ENCODE measurements at places on chromosomes 2 and 18. TPM values are rescaled to one million over a fixed set of nuclear protein-coding genes. Genes with fewer than 3 reads are reported as not detected.

- no peak for DNase-seq
Observed at GRCh38 chr2:193373120-193373519, 1178.4 kb upstream of the TMEFF2 start.

The SPP2 gene
- total RNA-seq: not detected

- DNase-seq: no peak
Observed at GRCh38 chr18:24802456-24802855, 342.0 kb downstream of the HRH4 start.

GRCh38 chr2:16218625-16219024 lies 278.3 kb downstream of the MYCN start:
- DNase-seq: no peak

DNA sequence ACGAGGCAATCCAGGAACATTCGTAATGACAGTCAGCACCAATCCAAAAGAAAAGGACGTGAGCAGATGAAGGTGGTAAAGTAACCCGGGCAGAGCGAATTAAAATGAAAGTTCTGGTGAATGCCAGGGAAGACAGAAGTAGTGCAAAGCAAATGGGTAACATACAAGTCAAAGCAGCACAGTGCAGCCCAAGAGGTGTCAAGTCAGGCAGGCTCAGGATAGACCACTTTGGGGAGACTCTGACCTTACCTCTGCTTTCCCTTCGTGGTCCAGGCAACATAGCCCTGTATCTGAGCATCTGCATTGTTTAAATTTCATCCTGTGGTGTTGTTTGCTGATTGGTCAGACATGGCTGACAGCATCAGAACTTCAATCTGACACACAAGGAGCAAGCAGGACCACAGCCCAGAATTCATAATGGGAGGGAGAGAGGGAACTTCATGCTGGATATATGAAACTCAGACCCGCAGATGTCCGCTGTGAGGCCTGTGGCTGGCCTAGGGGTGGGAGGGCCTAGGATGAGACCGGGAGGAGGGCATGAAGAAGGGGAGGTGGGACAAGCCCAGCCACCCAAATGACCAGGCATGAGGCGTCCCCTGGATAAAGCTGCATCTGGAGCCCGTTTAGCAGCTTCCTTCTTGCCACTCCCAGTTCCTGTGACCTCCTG lies 285.7 kb downstream of the TCF4 start:
- no peak for DNase-seq

GRCh38 chr2:26562811-26563645 lies 78.1 kb downstream of the CIB4 start:
- DNase-seq: no peak

- DNase-seq: no peak
Observed at GRCh38 chr2:105113616-105114291, 75.9 kb downstream of the MRPS9 start.

DNA sequence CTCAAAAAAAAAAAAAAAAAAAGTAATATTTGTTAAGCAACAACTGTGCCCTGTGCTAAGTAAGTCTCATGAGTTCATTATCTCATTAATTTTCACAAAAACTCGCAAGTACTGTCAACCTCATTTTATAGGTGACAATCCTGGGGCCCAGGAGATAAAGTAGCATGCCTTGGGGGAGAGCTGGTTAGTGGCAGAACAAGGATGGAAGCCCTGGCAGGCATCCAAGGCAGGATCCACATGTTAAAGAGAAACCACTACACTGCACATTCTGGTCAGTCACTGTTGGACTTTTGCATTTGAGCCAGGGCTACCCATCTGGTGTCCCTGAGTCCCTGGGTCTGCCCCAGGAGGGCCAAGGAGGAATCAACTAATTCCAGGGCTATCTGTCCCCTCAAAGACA lies 54.6 kb downstream of the ZFP36L2 start:
- no peak for DNase-seq

DNA sequence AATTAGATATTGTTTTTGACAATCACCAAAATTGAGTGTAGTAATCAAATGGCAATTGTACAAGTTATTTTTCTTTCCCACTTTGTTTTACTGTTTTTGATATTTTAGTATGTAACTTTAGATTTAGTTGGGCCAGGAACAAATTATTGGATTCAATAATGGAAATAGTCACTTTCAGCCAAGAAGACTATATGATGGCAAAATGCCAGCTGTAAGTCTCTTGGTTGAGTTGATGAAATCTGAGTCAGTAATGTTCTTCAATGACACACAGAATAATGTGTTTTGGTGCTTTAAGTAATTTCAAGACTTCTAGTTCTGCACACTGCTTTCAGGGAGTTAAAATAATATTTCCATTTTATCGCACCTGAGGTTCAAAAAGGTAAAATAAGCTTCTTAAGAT lies 2022.0 kb upstream of the CELF4 start:
- no peak for DNase-seq

The CYP26B1 gene
- 2.7 TPM for total RNA-seq

DNA sequence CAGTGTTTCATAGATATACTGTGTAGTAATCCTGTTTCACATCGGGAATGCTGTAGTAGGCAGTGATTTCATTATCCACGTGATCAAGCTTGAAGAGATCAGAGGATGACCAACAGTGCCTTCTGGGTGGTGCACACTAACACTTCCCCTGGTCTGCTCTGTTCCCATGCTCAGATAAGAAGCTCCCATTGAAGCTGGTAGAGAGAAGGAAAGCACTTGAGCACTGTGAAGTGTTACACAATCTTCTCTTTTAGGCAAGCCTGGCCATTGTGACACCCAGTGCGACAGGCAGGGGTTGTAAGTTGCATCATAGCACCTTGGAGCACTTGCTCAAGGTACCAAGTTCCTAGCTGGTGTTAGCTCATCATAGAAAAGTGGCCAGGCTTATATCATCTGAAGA lies 30.6 kb upstream of the GPD2 start:
- DNase-seq: peak; percentile 87

GRCh38 chr2:120206022-120206581 lies 17.1 kb downstream of the TMEM185B start:
- DNase-seq: no peak

The KIF3C gene
- total RNA-seq: 2.9 TPM

DNA sequence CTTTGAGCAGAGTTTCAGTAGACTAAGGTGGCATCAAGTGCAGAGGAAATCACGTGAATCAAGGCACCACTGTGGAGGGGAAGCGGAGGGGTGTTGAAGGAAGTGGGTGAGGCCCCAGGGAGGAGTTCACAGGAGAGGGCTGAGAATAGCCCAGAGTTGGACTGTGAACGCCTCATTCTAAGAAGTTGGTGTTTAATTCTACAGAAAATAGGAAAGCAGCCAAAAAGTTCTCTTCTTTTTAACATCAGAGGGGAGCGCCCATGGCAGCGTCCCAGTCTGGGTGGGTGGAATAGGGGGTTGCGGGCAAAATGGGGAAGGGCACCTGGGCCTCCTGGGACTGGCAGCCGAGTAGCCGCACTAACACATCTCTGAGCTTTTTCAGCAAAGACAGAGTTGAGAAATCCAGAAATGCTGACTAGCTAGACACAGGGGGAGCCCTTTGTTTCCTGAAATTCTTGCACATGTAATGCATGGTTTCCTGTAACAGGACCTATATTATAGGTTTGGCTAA lies 97.0 kb downstream of the NEB start:
- DNase-seq: no peak

The DNPEP gene
- total RNA-seq: 62.6 TPM

GRCh38 chr2:231184319-231184718 lies 14.1 kb upstream of the ARMC9 start:
- no peak for DNase-seq

The ME2 gene
- 42.9 TPM for total RNA-seq

The OR6B2 gene
- not detected for total RNA-seq

The TMEM131 gene
- 10.3 TPM for total RNA-seq

The SALL3 gene
- total RNA-seq: not detected

DNA sequence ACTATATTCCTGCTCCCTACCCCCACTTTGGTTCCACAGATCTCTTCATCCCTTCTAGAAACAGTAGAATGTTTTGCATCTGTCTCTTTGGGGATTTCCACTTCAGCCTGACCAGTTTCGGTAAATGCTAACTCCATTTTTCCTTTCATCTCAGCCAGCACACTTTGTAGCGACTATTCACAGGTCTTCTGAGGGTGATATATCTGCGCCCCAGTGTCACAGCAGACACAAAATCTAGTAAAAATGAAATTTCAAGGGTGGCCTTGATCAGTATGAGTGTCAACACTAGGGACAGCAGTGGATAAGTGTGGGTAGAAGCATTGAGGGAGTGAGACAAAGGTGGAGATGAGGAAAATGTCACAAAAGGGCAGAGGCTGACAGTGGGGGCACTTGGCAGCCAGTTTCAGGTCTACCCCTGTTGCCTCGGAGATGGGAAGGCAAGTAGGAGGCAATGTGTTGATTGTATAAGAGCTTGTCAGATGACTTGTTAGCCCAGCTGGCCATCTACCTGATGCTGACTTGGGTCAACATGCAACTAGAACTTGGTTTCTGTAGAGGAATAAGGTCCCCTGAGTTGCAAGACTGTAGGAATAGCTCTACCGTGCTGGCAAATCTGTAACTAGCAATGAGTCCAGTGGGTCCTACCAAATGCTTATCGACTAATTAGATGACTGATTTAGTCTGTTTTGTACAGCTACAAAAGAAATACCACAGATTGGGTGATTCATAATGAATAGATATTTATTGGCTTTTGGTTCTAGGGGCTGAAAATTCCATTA lies 60.7 kb downstream of the CXCR4 start:
- DNase-seq: no peak

- DNase-seq: no peak
Observed at GRCh38 chr18:7855671-7856070, 288.6 kb downstream of the PTPRM start.

- peak; percentile 56 for DNase-seq
Observed at GRCh38 chr18:58541789-58542425, 87.0 kb downstream of the ALPK2 start.

DNA sequence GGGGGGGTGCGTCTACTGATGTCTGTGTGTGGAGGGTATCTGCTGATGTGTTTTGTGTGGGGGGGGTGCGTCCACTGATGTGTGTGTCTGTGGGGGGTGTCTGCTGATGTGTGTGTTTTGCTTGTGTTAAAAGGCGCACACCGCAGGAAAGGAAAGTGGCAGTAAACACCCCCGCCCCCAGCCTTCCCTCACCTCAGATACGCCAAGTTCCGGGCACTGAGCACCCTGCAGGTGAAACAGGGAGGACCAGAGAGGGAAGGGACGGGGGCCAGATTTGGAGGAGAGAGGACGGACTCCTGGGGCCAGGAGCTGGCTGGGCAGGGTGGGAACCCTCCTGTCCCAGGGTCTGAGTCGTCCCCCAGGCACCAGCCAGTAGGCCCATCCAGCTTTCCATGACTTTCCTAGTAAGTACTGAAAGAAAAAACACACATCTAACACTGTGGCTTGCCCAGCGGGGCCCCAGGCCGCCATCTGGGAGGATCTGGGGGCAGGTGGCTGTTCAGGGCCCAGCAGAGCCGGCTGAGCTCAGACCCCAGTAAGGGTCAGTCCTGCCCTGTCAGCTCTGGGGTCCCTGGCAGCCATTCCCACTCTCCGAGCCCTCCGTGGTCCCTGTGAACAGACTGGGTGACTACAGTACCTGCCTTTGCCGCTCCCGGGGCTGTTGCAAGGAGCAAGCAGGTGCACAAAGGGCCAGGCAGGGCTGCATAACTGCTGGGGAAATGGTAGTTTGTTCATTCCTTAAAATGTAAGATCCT lies 126.9 kb downstream of the NFATC1 start:
- DNase-seq: no peak

The EHBP1 gene
- total RNA-seq: 19.0 TPM

DNA sequence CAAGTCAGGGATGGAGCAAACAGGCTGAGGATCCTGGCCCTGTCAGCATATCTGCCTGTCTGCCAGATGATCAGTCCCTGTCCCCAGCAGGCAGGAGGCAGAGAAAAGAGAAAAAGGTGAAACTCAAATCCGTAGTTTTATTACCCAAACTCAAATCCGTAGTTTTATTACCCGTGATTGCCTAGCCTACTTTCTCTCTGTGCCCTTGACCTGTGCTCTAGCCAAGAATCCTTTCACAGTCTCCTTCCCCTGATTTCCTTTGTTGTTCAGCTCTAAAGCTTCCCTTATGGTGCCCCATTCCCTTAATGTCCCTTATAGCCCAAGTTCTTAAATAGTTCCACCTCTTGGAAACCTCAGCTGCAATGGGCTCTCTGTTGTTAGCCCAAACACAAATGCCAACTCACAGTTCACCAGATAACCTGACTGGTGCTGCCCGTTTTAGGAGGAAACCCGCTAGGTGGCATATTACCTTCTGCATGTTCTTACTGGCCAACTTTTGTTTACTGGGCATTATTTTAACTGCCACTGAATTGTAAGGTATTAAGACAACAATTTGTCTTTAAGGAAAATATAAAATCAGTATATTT lies 125.7 kb upstream of the FZD5 start:
- no peak for DNase-seq

The TMEM37 gene
- total RNA-seq: 0.80 TPM

GRCh38 chr18:57376503-57376902 lies 24.1 kb downstream of the ST8SIA3 start:
- DNase-seq: no peak

The ARHGEF4 gene
- total RNA-seq: 14.8 TPM

DNA sequence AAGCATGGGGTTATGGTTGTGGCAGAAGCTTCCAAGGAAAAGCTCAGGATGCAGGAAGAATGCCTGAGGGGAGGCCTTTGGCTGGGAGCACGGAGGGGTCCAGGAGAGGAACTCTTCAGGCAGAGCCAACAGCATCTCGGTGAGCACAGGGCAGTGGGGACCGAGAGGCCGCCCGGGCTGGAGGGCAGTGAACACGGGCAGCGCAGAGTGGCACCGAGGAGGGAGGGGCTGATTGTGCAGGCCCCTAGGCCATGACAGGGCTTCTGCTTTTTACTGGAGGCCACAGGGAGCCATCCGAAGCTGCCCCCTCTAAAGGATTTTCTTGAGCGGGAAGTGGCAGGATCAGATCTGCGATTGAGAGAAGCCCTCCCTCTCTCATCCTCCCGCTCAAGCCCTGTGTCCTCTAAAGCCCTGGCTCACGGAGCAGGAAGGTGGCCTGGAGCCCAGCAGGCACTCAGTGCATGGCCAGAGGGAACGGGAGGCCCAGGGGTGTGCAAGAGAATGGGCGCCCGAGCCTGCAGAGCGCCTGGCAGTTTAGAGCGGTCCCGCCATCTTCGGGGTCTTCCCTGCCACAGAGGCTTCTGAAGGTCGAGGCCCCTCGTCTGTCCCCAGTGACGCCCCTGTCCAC lies 110.0 kb upstream of the STON1 start:
- no peak for DNase-seq

DNA sequence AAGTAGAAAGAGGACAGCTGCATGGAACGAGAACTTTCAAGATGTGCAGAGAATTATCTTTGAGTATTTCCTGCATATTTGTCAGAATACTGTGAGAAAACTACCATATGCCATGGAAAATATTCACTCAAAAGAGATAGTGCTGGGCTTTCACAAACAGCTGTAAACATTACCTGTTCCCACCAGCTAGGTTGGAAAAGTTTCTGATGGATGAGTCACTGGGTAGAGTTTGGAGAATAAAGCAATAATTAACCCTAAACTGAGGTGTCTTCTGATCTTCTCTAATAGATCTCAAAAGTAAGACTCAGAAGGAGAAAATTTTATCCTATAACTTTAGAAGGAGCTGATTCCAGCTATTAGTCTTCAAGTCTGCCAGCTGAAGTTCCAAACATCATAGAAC lies 3.9 kb upstream of the FSIP2 start:
- DNase-seq: no peak

DNA sequence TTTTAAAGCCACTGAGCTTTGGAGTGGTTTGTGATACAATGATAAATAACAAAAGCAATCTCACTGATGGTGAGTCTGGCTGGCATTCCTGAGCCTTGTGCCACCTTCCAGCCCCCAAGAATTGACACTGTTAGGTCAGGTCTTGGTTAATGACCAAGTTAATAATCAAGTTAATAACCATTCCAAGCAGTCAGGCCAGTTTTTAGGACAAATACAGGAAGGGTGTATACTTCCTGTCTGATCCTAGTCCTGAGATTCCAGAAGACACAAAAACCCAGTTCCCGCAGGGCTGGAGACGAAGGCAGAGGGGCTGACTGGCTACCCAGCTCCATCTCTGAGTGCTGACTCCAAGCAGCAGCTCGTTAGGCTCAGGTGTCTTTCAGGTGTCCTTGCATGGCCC lies 74.6 kb upstream of the LAPTM4A start:
- DNase-seq: no peak
